ENCODE measurements at places on chromosomes 11 and 22.

DNA sequence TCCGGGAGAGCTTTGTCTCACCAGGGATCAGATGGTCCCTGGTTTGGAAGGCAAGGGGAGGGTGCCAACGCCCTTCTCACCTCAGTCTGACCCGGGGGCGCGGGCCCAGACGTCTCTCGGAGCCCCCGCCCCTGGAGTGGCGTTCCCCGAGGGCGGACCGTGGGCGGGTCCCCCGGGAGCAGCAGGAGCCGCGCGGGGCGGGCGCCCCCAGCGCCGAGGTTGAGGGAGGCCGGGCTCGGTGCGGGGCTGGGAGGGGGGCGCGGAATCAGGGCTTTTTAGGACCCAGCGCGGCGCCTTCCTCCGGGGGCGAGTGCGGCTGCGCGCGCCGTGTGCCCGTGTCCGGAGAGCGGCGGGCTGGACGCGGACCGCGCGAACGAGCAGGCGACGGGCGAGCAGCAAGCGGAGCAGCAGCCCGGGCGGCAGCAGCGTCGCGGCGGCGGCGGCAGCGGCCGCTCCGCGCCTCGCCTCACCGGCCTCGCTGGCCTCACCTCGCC is at the start of gene KCNC1:
Gene KCNC1 (plus strand): TSS at position 364 of the 494 bp plus-strand sequence. CDS start 1,222 bp downstream, outside the sequence.
- peak; percentile 6 for DNase-seq

DNA sequence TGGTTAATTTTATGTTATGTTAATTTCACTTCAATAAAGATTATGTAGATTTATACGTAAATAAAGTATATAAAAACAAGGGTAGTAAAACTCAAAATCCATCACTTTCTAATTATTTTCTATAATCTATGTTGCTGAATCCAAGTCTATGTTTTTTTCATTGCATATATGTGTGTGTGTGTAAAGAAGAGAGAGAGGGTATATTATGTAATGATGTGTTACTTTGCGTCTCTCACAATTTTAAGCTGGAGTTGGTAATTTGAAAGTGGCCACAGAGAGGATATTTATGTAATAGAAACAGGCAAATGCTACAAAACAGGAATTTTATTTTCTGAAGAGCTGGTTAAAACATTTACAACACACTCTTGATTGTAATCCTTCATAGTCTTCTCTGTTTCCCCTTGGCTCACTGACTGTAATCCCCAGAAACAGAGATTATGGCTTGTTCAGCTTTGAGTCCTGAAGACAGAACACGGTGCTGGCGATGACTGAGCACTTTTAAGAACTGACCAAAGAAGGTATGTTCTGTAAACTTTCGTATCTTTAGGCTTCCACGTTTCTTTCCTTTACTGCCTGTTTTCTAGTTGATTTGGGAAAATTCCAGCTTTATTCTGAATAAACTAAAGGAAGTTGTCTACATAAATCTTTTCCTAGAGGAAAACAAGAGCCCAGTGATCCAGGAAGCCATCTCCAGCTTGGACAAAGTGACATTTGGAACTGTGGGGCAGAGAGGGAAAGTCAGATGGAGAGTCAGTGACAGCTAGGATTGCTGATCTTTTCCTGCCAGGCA is 43.6 kb downstream of the OR2AG2 start:
- DNase-seq: no peak

DNA sequence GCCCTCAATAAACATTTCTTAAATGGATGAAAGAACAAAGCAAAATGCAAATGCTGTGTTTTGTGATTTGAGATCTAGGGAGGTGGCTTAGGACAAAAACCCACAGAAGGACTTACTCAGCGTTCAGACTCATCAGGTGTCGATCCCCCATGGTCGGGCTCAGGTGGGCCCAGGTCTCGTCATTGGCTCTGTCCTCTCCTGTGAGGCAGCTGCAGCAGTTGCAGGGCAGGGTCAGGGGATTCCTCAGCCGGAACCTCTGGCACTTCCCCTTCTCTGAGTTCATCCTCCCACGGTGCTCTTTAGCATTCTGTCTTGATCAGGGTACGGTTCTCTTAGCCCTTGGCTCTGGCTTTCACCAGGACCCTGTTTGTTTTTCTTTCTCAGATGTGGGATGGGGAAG is 14.0 kb upstream of the ACR start:
- DNase-seq: no peak

DNA sequence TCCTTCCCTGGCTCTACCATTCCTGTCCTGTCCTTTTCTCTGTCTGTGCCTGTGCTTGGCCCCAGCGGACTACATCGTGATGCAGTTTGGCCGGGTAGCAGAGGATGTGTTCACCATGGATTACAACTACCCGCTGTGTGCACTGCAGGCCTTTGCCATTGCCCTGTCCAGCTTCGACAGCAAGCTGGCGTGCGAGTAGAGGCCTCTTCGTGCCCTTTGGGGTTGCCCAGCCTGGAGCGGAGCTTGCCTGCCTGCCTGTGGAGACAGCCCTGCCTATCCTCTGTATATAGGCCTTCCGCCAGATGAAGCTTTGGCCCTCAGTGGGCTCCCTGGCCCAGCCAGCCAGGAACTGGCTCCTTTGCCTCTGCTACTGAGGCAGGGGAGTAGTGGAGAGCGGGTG is 20.4 kb downstream of the TUB start:
- no peak for DNase-seq

GRCh38 chr22:20246368-20247009 is 21.6 kb downstream of the RTN4R start:
- no peak for DNase-seq

- DNase-seq: no peak
Measured at GRCh38 chr11:65821107-65821506, 12.7 kb upstream of the SNX32 start.

GRCh38 chr11:132692891-132693290 is 839.4 kb downstream of the OPCML start:
- DNase-seq: no peak

- no peak for DNase-seq
Measured at GRCh38 chr11:91956711-91957110, 267.9 kb upstream of the FAT3 start.

GRCh38 chr22:23675502-23676415 is 15.1 kb upstream of the RGL4 start:
- DNase-seq: no peak

- no peak for DNase-seq
Measured at GRCh38 chr11:198236-198806, 5.4 kb downstream of the SCGB1C1 start.

- DNase-seq: no peak
Measured at GRCh38 chr11:74023276-74023675, 14.4 kb upstream of the UCP3 start.

DNA sequence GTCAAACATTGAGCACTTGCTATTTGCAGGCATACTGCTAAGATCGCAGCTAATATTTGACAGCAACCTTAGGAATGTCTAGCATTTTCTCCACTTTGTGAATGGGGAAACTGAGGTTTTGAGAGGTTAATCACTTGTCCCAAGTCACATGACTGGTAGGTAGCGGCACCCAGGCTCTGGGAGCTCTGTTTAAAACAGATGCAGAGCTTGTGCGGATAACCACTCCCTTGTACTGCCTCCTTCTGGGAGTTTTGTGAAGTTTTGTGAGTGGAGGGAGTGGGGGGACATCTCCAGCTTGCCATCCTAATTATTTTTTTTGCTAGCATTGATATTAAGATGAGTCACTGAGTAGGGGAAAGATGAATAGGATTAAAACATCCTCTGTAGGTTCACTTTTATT is 134.7 kb downstream of the GRIK4 start:
- DNase-seq: no peak

- DNase-seq: peak; percentile 65
Measured at GRCh38 chr22:28448625-28449024, 231.0 kb downstream of the TTC28 start.

GRCh38 chr22:27518531-27519340 is 282.8 kb downstream of the MN1 start:
- DNase-seq: no peak

GRCh38 chr11:105789579-105790420 is 179.9 kb downstream of the GRIA4 start:
- DNase-seq: no peak

- no peak for DNase-seq
Measured at GRCh38 chr22:23837496-23837859, 1.3 kb downstream of the DERL3 start.

DNA sequence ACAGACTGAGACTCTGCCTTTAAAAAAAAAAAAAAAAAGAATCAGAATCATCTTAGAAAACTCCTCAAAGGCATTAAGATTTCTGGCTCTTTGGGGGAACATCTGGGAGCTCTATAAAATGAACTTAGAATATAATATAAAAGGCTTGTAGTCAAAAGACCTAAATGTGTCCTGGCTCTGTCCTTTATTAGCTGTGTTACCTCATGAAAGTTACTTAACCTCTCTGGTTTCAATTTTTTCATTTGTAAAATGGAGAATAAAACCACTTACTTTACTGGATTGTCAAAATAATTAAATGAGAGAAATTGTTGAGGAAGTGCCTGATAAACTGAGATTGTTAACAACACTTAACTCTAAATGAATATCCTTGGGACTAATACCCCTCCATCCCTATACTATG is 81.8 kb downstream of the FAM168A start:
- no peak for DNase-seq

DNA sequence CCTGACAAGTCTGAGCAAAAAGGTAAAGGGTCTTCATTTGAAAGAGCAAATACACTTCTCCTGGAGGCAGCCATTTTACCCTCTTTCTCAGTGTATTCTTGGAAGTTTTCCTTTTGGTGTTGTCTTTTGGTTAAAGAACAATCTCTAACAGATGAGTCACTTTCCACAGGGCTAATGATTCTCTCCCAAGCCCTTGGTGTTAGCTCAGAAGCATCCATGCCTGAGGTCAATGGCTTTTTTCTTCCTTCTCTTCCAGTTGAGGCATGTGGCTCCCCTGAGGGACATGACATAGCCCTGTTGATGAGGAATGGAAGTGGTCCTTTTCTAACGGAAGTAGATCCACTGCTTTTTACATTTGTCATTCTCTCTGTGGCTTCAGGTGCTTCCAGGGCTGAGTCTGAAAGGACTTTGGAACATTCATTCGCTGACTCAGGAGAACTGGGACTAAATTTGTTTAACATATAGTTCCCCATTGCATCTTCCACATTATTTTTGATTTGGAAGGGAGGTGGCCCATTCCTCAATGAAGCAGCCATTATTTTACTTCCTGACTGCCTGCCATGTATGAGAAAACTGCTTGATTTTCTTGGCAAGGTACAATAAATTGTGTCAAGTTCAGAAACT is 13.8 kb upstream of the POGLUT3 start:
- no peak for DNase-seq

DNA sequence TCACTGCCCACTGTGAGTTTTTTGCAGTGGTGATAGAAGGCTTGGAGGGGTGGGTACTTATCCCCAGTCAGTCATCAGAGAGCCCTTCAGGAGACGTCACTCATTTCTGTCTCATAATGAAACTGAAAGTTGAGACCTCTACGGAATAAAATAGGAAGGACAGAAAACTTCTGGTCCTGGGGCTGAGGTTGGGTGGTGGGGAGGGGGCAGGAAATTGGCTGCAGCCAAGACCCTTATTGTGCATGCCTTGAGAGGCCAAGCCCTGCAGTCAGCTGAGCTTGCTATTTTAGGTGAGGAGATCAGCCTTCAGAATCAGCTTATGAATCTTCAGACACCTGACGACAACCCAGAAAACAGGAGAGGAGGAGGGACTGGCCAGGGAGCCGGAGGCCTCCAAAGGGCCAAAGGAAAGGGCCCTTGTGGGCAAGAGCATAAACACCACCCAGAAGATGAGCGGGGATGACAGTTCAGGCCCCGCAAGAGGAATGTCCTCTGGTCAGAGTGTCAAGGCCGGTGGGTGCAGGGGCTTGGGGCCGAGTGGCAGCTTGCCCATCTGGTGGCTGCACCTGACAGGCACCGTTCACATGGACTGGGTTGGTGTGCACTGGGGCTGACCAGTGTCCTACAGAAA is 17.9 kb upstream of the ADA2 start:
- no peak for DNase-seq

GRCh38 chr11:63612181-63612580 is 2.1 kb downstream of the PLAAT3 start:
- no peak for DNase-seq

DNA sequence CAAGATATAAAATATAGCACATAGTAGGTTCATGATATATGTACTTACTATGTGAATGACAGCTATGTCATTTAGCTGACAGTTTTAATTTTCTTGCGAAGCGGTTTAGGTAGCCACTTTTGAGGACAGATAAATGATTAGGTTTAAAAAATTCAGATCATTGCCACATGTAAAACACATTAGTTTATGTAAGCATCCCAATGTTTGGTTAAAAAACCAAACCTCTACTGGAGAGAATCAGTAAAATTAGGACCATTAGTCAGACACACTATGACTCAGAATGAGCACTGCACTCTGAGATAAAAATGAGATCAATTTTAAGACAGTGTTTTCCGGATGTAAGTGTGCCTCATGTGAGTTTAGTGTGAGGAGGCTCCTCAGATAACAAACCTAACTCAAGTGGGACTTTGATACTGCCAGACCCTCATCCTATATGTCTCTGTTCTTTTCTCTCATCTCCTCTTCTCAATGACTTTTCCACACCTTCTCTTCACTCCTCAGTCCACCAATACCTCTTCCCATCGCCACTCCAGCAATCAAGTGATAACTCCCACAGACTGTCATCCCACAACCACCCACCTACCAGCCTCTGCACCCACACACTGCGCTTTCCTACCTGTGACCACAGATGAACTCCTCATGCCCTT is 6.8 kb upstream of the OR2AT4 start:
- DNase-seq: peak; percentile 32

DNA sequence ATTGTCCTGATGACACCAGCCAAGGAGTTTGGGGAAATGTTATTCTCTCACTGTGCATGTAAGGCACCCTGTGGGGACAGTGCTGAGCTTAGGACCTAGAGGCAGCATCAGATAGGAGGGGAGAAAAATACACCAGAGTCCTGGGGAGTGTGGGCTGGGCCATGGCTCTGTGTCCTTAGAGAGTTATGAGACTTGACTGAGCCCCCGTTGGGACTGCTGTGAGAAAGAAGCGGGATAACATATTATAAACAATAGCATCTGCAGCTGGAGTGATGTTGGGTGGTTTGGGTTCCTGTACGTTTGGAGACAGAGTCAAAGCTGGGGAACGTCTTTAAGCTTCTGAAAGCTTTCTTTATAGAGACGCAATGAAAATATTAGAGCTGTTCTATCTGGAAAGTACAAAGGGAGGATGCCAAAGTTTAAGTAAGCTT is 90.9 kb upstream of the CRTAM start:
- no peak for DNase-seq

DNA sequence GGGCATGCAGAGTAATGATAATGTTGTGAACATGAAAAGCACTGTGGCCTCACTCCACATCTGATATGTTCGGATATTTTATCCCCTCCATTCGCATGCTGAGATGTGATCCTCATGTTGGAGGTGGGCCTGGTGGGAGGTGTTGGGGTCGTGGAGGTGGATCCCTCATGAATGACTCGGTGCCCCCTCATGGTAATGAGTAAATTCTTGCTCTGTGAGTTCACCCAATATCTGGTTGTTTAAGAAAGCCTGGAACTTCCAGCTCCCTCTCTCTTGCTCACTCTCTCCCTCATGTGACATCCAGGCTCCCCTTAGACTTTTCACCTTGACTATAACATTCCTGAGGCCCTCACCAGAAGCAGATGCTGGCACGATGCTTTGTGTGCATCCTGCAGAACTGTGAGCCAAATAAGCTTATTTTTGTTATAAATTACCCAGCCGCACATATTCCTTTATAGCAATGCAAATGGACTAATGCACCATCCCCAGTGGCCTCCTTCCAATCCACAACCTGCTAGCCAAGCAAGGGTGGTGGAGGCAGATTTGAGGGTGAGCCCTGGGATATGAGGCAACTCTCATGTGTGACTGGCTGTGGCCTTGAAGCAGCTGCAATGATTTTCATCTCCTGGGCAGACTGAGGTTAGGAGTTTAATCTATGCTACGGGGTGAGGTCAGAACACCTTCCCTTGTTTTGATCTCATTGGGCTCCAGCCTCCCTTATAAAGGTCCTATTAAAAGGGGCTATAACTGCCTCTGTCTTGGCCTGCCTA is 276.5 kb downstream of the ETS1 start:
- no peak for DNase-seq
